ENCODE measurements at places on chromosomes 3 and 15. TPM values are rescaled to one million over a fixed set of nuclear protein-coding genes. Genes with fewer than 3 reads are reported as not detected.

Gene GPR27
- total RNA-seq: under 0.01 TPM

Gene DUOX2
- total RNA-seq: not detected

Gene STAC
- 6.8 TPM for total RNA-seq

Gene TRAIP
- 0.77 TPM for total RNA-seq

Gene PTH1R
- total RNA-seq: 4.3 TPM

Gene GPR15
- total RNA-seq: not detected

Gene COL8A1
- total RNA-seq: 24.7 TPM

Gene HTR3E
- total RNA-seq: not detected

Measured in fibroblast of lung (primary cell).